AG09309 (cell line): ENCODE measurements at places on chromosomes 1 and 21.

GRCh38 chr1:26239936-26240335, 5.9 kb downstream of the CEP85 start:
- DNase-seq, result peak; percentile 8

DNA sequence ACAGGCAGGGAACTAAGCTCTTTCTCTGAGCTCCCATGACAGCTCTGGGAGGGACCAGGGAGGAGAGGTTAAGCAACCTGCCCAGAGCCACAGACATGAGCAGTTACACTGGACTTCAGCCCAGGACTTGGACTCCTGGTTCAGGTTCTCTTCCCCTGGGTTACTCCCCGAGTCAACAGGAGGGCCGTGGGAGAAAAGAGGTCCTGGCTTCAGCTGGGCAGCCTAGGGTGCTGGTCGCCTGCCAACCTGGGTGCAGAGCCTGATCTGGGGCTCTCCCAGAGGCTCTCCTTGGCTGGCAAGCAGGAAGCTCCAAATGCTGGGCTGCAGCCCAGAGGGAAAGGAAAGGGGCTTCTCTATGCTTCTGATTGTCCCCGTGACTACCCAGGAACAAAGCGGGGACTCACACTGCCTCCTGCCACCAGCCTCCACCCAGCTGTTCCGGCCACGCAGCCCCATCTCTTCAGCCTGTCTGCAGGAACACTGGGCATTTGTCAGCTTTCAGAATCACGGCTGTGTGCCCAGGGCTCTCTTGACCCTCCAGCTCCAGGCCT, 141.8 kb downstream of the HIVEP3 start:
- no peak for DNase-seq

DNA sequence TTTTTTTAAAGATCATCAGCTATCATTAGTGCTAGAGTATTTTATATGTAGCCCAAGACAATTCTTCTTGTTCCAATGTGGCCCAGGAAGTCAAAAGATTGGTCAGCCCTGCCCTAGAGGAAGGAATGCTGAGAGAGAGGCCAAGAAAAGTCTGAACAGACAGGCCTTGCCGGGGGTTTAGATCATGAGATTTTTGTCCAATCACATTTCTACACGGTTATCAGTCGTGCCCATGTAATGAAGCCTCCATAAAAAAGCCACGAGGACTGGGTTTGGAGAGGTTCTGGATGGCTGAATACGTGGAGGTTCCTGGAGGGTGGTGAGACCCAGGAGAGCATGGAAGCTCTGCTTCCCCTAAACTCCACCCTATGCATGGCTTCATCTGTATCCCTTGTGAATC, 24.3 kb upstream of the ENO1 start:
- peak; percentile 39 for DNase-seq

- DNase-seq, result no peak
Measured at GRCh38 chr1:167450843-167451242, 67.5 kb downstream of the CD247 start.

GRCh38 chr1:227093309-227093708, 153.2 kb downstream of the COQ8A start:
- no peak for DNase-seq

DNA sequence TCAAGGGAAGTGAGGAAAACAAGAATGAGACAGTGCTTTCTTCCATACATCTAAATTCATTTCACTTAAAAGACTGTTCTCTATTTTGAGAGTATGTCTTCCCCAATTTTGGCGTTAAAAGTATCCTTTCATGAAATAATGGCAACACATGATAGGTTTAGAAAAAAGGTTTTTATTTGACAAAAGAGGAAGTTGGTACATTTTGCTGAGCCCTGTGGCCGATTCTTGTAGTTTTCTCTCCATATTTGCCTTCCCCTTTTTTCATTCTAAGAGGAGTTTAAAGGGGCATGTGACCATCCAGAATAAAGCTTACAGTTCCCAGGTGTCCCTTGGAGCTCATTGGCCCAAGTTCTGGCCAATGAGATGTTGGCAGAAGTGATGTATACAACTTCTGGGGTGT, 140.4 kb upstream of the KCNE2 start:
- DNase-seq, result no peak

DNA sequence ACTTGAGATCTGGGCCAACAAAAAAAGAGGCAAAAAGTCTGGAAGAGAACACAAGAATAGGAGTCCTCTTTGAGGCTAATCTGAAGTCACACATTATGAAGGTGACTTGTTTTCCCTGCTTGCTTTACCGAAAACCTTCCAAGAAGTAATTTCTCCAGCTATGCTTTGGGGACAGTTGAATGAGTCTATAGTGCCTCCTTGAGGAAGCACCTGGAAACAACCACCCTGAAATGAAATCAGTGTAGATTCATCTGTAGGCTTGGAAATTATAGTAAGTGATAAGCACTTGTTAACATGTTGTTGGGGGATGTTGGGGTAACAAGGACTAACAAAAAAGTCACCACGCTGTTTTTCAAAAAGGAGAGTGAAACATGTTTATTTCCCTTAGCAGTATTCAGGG, 23.4 kb upstream of the RPTN start:
- DNase-seq, result no peak

DNA sequence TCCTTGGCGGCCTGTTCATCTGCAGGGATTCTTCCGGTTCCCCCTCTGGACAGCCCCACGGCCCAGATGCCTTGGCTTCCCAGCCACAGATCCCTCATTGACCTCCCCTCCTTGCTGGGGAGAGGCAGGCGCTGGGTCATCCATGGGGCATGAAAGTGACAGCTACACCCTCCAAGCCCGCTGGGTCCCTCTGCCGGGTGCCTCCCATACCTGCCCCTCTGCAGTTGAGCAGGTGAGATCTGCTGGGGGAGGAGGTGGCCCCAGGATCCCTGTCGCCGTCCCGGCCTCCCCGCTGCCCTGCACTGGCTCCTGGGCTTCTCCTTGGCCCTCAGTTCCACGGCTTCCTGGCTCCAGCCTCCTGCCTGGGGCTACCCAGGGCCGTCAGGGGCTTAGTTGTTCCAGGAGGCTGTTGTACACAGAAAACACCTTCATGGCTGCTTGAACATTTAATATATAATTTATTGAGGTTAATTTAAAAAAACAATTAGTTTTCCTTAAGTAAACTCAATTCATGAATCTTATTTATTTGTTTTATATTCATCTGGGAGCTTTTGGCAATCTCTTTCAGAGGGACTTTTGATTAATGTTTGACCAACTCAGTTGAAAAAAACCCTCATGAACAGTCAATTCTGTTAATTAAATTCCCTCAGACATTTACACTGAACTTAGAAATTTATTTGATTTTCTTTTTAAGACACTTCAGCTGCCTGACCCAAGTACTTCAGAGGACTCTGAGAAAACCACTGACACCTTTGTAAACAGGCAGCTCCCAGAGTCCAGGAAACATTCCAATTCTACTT, 67.6 kb upstream of the ABCG1 start:
- no peak for DNase-seq

DNA sequence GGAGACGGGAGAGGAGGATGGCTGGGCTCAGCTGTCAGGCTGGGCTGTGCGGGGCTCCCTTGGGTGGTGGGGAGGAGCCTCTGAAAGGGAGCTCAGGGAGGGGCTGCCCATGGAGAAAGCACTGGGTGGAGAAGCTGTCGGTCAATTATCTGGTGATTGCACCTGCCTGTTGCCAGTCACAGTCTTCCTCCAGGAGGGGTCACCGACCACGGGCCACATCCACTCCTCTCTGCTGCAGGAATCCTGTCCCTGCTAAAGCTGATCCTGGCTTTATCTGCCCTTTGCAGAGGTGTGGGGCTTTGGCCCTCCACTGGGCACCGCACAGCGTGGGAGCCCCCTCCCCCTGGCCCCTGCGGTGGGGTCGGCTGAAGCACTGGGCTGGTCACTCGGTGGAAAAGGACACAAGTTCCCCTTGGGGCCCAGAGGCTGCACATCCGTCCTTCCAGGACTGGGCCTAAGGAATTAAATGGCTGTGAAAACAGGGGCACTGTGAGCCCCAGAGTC, 21.8 kb upstream of the COL18A1 start:
- no peak for DNase-seq

- no peak for DNase-seq
Measured at GRCh38 chr21:44089001-44089911, 17.9 kb upstream of the PWP2 start.
